CD4-positive, alpha-beta T cell treated with Interleukin-4 for 1 hour (primary cell): ENCODE measurements at places on chromosomes 1 and 21.
A peak's percentile ranks its signal among the peaks of the same experiment; 100 is the strongest.

- no peak for DNase-seq
Observed at GRCh38 chr1:166174108-166174507, 7.3 kb upstream of the FAM78B start.

- peak; percentile 56 for DNase-seq
Observed at GRCh38 chr1:198238121-198238520, 81.3 kb downstream of the NEK7 start.

DNA sequence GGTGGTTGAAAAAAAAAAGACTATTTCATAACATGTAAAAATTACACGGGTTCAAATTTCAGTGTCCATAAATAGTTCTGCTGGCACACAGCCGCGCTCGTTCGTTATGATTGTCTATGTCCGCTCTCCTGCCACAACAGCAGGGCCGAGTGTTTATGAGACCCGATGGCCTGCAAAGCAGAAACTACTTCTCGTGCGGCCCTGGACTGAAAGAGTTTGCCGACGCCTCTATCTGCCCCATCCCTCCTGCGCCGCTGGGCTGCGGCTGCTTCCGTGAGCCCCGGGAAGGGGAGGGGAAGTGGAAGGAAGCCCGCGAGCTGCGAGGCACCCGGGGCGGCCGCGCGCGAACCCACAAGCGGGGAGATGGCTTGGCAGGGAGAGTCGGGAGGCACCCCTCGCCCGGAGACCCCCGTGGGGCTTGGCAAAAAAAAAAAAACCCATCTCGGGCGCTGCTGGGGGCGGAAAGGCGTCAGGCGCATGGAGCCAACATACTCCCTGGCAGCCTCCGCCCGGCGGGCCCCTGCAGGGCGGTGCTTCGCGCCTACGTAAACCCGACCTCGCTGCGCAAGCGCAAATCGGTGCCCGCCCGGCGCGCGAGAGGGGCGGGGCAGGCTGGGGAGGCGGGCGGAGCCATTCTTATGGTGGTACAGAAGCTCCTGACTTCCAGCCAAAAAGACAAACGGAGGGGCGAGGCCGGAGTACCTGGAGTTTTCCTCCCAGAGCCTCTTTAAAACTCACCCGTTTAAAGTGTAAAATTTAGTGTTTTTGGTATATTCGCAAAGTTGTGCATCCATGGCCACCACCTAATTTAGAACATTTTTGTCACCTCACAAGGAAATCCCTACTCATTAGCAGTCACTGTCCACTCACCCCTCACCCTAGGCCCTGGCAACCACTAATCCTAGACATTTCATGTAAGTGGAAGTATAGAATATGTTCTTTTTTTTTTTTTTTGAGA, 8.3 kb downstream of the SLC27A3 start:
- peak; percentile 92 for DNase-seq

- DNase-seq = peak; percentile 67
Observed at GRCh38 chr21:45542242-45542666, at the start of gene SLC19A1. TSS of gene SLC19A1 (minus strand) at chr21:45542440. CDS start at chr21:45537959, 4,481 bp downstream.

DNA sequence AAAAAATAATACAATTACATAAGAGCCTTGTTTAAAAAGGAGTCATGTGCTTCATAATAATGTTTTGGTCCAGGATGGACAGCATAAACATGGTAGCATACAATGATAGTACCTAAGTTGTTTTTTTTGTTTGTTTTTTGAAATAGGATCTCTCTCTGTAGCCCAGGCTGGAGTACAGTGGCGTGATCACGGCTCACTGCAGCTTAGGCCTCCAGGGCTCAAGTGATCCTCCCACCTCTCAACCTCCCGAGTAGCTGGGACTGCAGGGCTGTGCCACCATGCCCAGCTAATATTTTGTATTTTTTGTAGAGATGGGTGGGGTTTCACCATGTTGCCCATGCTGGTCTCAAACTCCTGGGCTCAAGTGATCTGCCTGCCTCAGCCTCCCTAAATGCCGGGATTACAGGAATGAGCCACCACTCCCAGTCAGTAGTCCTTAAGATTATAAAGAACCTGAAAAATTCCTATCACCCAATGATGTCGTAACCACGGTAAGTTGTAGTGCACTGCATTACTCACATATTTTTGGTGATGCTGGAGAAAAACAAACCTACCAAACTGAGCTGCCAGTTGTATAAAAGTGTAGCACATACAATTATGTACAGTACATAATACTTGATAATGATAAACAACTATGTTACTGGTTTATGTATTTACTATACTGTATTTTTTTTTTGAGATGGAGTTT, 22.4 kb upstream of the RCOR3 start:
- no peak for DNase-seq

- no peak for DNase-seq
Observed at GRCh38 chr1:152034324-152034653, 2.5 kb downstream of the S100A11 start.

GRCh38 chr1:22093513-22093912, 41.0 kb downstream of the CDC42 start:
- no peak for DNase-seq

DNA sequence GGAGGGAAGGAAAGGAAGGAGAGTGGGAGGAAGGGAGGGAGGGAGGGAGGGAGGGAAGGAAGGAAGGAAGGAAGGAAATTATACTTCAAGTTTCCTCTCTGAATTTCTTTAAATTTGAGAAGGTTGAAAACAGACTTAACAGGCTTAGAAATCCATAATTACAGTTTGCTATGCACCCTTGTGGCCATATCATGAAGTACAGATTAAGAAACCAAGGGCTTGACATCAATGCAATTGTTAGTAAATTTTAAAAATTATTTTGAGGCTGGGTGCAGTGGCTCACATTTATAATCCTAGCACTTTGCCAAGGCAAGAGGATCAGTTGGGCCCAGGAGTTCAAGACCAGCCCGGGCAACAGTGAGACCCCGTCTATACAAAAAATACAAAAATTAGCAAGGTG, 14.4 kb downstream of the ANP32E start:
- DNase-seq = peak; percentile 46

GRCh38 chr1:99634971-99635624, 10.8 kb upstream of the PALMD start:
- DNase-seq = no peak

DNA sequence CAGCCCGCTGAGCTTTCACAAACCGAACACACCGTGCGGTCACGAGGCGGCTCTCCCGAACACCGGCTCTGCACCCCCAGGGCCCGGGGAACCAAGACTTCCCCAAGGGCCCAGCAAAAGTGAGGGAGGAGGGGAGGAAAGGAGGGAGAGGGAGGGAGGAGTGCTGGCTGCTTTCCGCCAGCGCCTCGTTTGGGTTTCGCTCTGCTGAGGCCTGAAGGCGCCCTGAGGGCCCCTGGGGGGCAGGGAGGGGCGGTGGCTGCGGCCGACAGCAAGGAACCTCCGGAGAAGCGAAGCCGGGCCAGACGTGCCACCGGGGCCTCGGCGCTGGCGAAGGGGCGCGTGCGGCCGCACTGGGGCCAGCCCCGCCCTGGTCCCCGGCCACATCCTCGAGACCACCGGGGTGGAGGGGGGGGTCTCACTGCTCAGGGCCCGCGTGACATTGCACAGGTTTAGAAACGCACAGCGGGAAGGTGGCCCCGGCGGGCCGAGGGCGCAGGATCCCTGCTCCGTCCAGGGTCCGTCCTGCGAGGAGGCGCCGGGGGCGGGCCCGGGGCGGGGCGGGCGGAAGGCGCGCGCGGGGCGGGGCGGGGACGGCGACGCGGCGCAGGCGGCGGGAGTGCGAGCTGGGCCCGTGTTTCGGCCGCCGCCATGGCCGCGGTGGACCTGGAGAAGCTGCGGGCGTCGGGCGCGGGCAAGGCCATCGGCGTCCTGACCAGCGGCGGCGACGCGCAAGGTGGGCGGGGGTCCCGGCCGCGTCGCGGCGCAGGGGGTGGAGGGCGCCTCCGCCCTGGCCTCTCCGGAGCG, at the start of gene PFKL:
TSS of gene PFKL (plus strand) at position 596 of the 804 bp plus-strand sequence. CDS start at position 649, 53 bp downstream.
- DNase-seq = peak; percentile 63

DNA sequence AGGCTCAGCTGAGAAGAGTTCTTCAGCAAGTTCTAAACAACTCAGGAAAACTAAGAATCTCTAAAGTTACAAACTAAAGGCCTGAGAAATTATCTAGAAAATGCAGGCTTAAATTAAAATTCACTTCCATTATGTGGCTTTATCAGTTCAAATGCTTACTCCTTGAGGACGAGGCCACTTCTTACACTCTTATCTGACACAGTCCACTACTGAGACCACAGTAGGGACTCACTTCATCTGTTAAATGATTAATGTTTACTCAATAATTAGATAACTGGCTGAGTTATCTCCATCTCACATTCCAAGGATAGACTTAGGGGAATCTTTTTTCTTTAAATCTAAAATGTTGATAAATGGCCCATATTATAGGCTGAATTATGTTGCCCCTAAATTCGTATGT, 1.6 kb downstream of the C1orf141 start:
- DNase-seq = no peak
